ENCODE measurements at places on chromosomes 11 and 22.

- DNase-seq = no peak
Measured at GRCh38 chr11:131463649-131464425, 93.4 kb downstream of the NTM start.

- DNase-seq = no peak
Measured at GRCh38 chr11:94544646-94545263, 1.0 kb downstream of the FUT4 start.

DNA sequence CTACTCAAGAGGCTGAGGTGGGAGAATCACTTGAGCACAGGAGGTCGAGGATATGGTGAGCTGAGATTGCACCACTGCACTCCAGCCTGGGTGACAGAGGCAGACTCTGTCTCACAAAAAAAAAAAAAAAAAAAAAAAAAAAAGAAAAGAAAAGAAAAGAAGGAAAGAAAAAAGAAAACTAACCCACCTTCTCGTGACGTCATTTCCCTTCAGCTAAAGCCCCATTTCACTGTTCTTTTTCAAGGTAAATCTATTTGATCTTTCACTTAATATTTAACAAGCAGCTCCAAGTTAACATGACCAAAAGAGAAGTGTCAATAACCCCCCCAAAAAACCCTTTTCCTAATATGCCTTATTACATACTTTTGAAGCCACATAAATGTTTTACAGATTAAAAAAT, 5.1 kb downstream of the RAPSN start:
- no peak for DNase-seq

DNA sequence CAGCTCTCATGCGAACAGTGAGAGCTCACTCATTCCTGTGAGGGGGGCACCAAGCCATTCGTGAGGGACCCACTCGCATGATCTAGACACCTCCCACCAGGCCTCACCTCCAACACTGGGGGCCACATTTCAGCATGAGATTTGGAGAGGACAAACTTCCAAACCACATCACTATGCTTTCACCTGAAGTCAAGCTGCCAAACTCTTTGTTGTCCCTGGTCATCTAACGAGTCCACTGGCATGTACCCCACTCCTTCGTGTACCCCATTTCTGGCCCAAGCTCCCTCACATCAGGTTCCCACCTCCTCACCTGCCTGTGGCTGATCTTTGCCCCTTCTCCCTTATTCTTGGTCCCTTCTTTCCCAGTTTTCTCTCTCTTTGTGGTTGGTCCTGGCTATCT, 198.9 kb downstream of the ADAMTS15 start:
- no peak for DNase-seq

GRCh38 chr22:37485395-37486223, 575 bp downstream of the MFNG start:
- DNase-seq = no peak

DNA sequence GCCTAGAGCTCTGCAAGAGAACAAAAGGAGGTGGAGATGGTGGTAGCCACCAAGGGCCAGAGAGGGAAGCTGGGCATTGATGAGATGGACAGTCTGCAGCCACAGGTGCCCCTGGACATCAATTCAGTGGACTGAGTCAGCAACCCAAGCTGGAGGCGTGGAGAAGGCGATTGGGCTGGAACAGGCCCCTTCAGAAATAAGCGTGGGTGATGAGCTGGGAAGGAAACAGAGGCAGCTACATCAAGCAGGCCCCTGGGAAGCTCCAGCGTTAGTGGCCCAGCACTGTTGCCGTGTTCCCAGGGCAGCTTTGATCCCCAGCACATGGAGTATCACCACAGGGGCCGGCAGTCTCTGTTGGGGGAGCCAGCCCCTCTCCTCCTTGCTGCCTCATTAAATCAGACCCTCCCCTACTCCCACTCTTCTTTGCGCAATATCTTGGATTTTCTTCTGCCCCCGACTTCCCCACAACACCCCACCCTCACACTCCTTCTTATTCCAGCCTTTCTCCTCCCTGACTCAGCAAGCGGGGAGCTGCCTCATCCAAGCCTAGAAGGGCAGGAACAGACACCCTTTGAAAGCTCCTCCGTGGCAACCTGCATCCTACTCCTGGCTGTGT, 31.7 kb upstream of the OAF start:
- no peak for DNase-seq

DNA sequence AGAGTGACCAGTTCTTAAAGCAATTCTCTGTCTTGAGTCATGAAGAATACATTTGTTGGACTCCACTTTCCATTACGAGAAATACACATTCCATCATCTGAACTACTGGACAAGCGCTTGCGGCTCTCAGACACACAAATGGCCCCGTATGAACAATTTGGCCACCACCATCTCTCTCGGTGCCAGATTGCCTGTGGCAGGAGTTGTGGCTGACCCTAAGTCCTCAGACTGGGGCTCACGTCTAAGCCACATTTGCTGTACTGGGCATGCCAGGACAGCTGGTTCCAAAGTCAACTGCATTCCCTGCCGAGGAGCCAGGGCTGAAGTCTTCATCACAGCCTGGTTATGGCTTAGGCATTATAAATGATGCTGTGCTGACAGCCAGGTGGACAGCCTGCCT, 227.5 kb downstream of the MIAT start:
- peak; percentile 31 for DNase-seq

- DNase-seq = no peak
Measured at GRCh38 chr11:116442238-116442752, 330.5 kb downstream of the BUD13 start.

DNA sequence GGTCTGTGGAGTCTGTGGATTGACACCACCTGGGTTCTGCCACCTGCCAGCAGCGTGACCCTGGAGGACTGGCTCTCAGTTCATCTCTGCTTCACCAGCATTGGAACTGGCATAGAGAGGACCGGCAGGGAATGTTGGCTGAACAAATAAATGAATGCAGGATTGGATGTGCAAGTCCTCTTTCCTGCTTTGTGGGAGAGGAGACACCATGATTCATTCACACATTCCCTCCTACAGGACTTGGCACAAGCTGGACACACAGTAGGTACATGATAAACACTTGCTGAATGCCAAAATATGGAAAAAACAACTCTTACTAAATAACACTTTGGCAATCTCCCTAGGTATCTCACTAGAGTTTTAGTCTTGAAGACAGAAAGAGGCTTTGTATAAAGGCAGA, 116.6 kb upstream of the NARS2 start:
- no peak for DNase-seq

DNA sequence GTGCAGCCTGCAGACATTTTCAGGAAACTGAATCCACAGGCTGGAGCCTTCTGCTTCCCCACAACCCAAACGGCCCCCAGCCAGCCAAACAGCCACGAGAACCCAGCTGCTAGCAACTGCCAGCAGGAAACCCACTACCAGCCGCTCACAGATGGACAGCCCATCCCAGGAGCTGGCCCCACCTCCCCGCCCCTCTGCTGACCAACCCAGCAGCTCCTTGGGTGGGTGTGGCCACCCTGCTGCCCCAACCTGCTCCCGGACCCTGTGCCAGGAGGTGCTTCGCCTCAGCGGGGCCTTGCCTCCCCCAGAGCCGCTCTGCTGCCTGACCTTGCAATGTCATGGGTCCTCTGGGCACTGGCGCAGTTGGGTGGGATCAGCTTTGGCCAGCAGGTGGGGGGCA, 8.2 kb upstream of the CCDC188 start:
- DNase-seq = no peak

DNA sequence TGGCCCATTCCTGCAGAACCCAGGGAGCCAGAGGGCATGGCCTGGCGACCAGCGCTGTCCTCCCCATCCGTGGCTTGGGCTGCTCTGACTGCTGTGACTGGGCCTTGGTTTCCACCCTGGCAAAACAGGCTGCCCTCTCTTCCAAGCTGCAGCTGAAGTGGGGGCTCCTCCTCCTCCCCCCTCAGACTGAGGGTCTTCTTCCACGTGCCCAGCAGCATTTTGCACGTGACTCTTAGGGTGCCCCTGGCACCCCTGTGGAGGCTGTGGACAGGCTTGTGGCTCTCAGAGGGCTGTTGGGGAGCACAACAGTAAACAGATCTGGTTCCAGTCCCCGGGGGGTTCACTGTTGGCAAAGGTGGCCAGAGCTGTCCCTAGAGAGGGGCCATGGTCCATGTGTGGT, 51.4 kb downstream of the PISD start:
- no peak for DNase-seq

DNA sequence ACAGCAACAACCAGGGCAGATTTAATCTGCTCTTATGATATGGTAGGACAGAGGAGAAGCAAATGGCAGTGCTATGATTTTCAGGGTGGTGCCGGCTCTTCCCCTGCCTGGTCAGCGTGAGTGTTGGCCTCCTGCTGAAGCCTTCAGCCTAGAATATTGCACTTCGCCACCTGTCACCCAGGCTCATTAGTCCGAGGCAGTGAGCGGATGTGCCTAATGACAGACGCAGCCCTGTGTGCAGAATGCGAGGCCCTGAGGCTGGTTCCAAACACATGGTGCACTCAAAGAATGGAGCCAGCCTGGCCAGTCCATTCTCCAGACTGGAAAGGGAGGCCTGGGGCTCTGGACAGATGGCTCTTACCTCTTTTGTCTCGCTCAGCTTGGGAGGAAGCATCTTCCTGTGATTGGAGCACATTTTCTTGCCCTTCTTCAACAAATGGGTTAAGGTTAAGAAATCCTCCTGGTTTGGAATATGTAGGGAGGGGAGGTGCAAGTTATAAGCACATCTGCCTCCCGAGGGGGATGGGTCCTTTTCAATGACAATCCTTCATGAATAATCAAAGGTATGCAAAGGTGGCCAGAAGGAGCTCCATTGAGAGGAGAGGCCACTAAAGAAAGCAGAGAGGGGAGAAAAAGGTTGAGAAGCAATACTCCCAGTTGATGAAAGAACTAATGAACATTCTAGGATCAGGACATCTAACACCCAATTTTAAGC, 39.7 kb upstream of the GALNT18 start:
- DNase-seq = no peak

DNA sequence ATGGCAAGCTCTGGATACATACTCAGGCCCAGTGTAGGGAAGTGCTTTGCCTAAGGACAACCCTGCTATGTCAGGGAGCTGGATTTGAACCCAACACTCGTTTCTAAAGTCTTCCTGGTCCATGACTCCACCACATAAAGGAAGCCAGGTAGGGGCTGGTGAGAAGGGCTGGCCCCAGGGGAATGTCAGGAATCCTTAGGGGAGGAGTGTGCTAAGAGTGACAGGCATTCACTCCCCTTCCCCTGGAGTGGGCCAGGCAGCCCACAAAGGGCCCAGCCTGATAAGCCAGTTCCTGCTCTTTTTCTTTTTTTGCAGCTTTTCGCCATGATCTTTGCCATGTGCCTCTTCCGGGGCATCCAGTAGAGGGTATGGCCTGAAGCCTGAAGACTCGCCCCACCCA, 21.9 kb downstream of the TP53I11 start:
- DNase-seq = no peak

- no peak for DNase-seq
Measured at GRCh38 chr22:50678218-50678650, 5.6 kb downstream of the SHANK3 start.

DNA sequence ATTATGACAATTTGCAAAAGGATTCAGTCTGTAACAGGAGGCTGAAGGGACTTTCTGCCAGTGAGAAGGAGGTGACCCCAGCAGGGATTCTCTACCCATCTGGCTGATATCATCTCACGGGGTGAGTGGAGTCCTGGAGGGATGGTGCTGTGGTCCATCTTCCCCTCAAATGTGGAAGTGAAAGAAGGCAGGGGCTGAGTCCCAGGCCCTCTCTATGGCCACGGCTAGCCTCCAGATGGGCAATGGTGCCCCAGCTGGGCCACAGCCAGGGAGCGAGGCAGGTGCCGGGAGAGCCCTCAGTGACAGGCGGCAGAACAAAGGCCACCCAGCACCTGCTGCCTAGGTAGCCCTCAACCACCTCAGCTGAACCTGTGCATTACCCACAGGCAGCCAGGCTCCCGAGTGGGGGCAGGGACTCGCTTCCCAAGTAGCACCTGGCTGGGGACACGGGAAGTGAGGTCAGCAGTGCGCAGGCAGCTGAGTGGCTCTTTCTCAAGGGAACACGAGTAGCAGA, 6.7 kb downstream of the NECTIN1 start:
- no peak for DNase-seq

DNA sequence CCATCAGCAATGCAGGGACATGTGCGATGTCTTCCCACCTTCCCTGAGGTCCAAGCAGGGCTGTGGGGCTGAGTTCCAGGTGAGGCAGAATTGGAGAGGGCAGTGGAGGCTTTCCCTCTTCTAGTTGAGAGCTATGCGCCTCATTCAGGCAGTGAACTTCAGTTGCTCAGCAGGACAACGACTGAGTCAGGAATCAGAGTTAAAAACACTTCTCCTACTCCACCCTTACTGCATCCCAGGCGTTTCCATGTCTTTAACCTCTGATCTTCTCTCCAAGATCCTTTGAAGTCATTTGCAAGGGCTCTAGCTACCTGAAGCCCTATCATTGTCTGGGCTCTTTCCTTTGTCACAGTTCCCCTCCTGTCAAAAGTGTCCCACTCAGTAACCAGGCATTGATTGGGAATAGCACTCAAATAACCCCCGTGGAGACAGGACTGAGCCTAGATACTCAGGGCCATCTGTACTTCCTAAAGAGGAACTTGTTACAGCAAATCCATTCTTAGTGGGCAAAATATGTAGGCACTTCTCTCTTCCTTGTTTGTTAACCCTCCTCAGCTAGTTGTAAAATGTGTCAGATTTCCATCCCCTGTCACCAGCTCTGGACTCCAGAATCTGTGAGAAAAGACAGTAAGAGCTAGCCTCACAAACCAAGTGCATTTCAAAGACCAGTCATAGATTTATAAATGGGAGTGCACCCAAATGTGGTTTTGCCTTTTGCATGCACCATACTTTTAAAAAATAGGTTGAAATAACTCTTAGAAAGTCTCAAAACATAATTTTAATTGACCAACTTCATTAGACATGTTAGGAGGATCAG, 72.5 kb upstream of the MYO18B start:
- no peak for DNase-seq

DNA sequence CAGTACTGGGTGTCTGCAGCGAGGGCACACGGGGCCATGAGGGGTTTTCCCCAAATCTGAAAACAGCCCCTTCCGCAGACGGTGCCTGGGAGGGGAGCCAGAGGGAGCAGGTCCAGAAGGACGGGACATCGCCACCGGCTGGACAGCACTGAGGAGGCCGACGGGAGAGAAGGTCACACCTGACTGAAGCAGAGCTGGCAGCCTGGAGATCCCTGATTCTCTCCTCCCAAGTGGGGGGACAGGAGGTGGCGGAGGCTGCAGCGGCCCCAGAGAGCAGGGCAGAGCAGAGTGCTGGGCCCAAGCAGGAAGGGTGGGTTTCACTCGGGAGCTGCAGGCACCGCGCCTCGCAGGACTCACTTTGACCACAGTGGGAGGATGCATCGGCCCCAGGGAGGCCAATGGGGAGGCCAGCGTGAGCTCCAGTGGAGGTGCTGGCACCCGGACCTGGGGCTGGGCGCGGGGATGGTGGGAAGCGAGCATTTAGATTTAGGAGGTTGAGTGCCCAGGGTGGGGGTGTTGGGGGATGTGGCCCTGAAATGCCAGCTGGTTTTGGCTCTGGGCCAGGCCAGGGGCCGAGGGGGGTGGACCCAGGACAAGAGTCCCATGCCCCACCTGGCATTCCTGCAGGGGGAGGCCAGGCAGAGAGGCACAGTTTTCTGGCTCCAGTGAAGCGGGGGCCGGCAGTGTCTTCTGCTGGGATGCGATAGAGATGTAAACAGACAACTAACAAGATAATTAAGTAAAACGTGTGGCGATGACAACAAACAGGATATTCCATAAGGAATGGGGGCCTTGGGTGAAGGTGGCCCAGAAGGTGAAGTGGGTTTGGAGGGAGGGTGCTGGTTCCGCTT, 92.3 kb upstream of the FGF3 start:
- DNase-seq = no peak

Data from astrocyte of the spinal cord (primary cell).